Activated naive CD4-positive, alpha-beta T cell (primary cell): ENCODE measurements at places on chromosomes 3 and 15.

- peak; percentile 28 for DNase-seq
Measured at GRCh38 chr3:38003371-38003816, 12.8 kb downstream of the VILL start.

GRCh38 chr3:45612918-45613602 lies 18.5 kb downstream of the LIMD1 start:
- DNase-seq, result no peak

DNA sequence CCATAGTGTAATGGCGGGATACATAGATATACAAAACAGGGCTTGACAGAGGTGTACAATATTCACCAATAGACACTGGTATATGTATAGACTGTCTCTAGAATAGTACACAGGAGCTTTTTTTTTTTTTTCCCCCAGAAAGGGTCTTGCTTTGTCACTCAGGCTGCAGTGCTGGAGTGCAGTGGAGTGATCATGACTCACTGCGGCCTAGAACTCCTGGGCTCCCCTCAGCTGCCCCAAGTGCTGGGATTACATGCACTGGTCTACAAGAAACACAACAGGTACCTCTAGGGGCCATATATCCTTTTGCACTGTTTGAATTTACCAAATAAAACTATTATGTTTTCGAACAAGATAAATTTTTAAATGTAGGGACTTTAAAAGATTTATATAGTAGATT lies 12.3 kb downstream of the RHOA start:
- DNase-seq, result no peak

DNA sequence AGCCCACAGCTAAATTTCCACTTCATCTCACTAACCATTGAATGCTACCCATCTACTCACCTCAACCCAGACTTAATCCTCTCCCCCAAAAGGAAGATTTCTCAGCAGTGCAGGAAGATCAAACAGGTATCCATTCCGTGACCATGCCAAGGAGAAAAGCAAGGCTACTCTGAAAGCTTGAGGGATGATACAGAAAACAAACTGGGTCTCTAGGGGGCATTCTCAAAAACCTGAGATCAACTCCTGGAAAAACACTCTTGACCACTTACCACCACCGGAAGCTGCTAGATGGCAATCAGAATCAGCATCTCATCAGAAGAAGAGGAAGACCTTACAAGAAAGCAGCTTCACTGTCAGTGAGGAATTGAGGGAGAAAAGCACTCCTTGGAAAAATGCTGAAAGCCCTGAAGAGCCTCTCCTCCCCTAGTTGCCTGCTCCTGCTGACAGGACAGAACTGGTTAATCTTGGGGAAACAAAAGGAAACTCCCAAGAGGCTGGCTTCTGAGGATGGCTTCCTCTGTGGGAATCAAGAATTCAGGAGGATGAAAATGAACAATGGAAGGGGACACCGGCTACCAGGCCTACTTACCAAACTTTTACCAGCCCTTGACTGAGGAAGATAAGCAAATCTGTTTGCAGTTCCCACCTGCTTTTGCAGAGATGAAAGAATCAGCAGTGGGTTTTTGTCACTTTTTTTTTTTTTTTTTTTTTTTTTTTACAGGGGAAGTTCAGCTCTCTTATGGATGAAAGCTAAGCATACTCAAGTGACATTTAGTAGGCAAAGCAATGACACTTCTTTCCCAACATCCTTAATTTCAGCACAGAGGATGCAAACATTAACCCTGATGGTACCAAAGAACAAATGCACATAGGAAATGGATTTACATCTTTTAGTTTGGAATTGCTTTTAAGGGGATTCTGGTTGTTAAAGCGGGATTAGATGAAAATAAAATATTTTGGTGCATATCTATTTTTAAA lies at the start of gene ATP8B4:
TSS of gene ATP8B4 (minus strand) at position 171 of the 978 bp plus-strand sequence. CDS start 12,267 bp downstream, outside the sequence.
- no peak for DNase-seq

DNA sequence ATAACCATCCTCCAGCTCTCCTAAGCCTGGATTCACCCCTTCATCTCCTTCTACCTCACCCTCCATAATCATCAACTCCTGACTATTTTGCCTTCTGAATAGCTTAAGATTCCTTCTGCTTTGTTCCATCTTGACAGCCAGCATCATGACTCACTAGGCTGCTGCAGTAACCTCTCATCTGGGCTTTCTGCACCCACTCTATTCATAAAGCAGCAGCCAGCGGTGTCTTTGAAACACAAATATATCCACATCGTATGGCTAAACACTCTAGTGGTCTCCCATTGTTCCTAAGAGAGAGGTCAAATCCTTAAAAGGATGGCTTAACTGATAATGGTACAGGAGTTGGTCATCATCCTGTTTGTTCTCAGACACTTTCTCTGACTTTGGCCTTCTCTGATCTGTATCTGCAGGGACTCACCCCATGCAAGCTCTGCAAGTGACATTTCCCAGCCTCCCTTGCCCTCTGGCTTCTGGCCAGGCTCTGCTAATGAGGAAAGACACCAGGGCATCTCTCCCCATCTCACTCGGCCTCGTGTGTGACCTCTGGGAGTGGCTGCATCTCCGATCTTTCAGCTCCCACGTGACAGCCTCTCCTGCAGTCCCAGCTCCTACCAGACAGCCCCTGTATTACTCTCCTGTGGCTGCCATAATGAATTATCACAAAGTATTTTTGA lies 6.2 kb downstream of the GRK7 start:
- DNase-seq, result no peak

- no peak for DNase-seq
Measured at GRCh38 chr15:90232196-90232595, 1.5 kb downstream of the CIB1 start.

GRCh38 chr3:49553324-49553691 lies 969 bp upstream of the BSN start:
- no peak for DNase-seq

DNA sequence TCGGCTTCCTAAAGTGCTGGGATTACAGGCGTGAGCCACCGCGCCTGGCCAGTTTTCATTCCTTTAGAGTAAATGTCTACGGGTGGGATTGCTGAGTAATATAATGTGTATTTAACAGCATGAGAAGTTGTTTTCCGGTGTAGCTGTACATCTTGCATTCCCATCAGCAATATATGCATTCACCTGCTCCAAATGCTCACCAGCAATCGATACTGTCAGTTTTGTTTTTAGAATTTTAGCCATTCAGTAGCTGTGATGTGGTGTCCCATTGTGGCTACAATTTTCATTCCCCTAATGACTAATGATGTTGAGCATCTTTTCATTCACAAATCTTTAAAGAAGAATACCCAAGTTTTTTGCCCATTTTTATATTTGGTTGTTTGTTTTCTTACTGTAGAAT lies 134.8 kb upstream of the RGMA start:
- DNase-seq, result no peak

- DNase-seq, result no peak
Measured at GRCh38 chr3:129195731-129196256, 12.1 kb upstream of the CNBP start.

DNA sequence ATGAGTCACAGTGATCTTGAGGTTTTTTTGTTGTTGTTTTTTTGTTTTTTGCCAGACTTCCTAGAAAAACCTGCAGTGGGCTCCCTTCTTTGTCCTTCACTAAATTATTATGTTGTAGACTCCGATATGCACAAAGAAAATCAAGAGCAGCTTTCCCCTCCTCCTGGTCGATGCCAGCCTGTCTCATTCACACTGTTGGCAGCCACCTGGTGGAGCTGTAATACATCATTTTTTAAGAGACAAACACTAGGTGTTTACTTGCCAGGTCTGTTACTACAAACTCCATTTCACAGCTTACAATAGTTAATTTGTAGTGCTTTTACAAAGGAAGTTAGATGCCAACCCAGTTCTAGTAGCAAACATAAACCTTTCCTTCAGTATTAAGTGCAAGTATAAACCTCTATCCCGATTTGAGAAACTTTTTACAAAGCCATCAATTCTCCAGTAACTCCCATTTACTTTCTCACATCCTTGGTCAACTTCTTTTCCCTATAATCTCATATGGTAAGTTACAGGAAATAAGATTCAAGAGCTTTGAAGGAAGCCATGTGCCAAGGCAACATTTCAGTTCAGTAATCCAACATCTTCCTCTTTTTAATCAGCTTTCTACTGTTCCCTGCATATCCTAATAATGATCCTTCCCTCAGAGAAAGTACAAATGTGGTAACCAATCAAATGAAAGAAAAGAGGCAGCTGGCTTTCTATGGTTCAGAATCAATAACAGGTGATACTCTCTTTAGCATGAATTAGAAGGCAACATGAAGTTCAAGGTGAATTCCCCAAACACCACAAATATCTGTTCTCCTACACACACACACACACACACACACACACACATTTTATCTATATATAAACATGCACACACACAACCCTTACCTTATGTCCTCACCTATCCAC lies 14.0 kb downstream of the AAGAB start:
- DNase-seq, result no peak

DNA sequence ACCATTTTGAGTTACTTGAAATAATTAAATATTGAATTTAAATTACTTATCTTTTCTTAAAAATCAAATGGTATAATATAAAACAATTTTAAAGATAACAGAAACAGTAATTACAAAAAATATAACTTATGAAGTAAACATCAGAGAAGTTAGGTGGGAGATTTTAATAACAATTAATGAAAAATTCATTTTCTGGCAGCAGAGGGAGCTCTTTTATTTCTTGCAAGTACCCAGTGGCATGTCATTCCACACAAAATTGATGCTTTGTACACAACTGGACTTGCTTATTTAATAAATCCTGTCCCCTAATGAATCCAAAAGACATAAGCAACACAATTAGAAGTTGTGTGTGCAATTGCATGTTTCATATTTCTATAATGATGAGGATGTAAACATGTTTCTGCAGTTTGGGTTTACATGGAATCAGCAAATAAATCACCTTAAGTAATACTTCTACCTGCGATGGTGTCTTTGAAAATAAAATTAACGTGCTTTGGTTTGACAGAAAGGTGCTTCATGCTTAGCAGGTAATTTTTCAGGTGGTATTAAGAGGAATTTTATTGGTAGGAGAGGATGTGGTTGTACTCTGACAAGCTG lies 861.3 kb downstream of the ZPLD1 start:
- no peak for DNase-seq

DNA sequence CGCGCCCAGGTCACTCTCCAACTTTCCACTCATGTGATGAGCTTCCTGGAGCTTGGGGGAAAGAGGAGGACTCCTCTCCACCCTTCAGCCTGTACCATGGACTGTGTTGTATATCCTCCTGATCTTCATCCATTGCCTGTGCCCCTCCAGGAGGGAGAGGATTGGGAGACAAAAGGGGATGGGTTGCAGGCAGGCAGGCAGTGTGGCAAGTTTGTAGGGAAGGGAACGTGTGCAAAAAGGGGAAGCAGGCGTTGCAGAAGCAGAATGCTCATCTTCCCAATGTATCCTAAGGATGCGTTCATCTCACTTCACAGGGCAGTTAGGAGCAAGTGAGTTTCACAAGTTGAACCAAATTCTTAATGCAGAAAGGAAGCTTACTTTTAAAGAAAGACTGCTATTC lies 28.1 kb upstream of the GHSR start:
- no peak for DNase-seq

DNA sequence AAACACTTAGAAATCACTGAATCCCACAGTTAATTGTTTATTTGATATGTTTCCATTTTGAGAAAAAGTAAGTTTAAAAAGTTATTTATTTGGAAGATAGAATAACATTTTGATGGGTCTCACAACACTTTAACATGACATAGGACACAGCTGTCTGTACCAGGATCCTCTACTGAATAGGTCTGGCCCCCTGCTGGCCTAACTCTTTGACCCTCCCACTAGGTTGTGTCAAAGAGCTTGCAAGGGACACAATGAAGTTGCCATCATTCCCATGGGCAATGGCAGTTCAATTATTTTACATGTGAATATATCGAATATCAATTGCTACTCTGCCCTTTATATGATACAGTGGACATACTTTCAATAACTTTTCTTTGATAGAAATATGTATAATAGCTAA lies 138.9 kb downstream of the EPHA3 start:
- DNase-seq, result no peak

DNA sequence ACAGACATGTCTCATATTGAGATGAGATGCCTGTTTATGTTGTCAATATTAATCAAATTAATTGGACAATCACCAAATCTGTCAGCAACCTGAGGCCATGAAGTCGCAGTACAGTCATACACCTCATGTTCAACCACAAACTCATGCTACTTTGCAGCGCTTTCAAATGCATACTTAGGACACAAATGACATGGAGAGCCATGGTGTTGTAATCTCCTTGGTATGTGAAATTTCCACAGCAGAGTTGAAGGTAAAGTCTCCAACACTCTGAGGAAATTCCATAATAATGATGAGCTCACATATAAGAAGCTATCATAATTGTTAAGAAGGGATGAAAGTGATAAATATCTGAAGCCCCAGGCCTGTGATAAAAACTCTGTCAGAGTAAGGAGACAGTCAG lies 873.9 kb downstream of the MCTP2 start:
- DNase-seq, result no peak

DNA sequence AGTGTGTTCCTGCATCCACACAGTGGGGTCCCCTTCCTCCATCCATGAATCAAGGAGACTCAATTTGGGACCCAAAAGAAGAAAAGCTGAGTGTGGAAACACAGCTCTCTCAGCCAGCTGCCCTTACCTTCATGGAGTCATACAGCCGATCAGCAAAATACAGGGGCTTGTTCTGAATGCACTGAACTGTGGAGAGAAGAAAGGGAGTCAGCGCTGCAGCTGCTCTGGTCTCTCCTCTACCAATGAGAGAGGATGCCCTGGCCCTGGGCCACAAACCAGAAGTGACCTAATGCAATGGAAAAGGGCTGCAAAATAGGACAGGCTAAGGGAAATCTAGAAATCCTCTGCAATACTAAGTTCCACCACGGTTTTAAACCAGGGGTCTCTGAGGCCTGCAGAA lies 46.7 kb downstream of the ANXA2 start:
- DNase-seq, result no peak

- DNase-seq, result no peak
Measured at GRCh38 chr3:131393868-131394267, 12.3 kb downstream of the NUDT16 start.

GRCh38 chr3:198043119-198043518 lies 83.1 kb downstream of the LMLN start:
- DNase-seq, result no peak

DNA sequence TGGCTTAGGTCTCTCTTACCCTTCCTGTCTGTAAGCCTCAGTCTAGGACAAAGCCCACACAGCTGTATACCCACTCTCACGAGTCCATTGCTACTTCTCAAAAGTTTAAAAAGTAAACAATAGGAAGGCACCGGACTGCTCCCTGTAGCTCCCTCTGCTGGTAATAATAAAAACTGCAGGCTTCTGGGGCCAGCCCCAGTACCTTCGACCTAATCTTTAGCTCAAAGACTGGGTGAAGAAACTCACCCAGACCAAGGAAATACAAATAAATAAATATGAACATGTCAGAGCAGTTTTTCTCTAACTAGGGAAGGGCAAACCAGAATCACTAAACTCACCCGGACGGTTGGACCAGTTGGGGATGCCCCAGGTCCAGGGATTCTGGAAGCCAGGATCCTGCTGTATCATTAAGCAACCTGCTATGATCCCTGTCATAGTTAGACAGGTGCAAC lies 5.0 kb downstream of the FAM219B start:
- peak; percentile 16 for DNase-seq

GRCh38 chr3:122298239-122298638 lies 26.8 kb upstream of the CSTA start:
- DNase-seq, result no peak

DNA sequence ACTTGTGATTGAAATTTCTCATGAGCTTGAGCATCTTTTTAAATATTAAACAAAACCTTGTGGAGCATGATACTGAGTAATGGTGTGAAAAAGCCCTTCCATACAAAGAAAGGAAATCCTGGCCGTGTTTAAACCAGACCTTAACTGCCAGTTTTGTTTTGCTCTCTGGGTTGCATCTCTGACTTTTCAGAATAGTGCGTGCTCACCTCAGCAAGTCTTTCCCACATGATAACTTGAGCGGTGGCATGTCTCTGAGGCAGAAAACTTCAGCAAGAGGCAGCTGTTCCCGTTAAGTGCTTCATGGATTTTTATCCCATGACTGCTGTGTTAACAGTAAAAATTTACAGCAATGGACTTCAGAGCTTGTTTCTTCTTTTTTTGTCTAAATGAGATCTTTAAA lies 393.3 kb downstream of the FEZF2 start:
- no peak for DNase-seq
